Liver (tissue), 10 donors: ENCODE measurements at places on chromosomes 13 and 19. TPM values are rescaled to one million over a fixed set of nuclear protein-coding genes. Genes with fewer than 3 reads are reported as not detected.

DNA sequence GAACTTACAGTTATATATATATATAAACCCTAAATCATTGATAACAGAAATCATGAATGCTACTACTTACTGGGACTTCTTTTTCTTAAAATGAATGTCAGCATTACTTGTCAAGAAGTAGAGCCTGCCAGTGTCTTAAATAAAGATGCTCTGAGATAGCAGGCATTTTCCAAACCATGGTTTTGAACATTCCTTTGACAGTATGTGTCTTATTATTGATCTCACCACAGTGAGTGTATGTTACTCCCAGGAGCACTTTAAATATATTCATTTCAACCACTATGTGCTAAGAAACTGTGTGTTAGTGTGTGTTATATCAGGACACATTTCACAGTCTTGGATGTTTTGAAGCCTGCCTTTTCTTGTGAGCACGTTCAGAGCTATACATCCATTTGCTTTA, 28.2 kb downstream of the TNFRSF19 start:
- no peaks in the 10 kb centered on the region for H3K27me3 ChIP-seq
- H3K36me3 ChIP-seq: no peaks in the 10 kb centered on the region
- DNase-seq: no peak
- H3K27ac ChIP-seq: no peak overlapping the region

GRCh38 chr19:12723381-12723640, 421 bp downstream of the TNPO2 start:
- peaks cover 49% of the 10 kb centered on the region for H3K4me1 ChIP-seq
- DNase-seq: no peak
- H3K27me3 ChIP-seq: no peaks in the 10 kb centered on the region
- peak overlapping the region; percentile 14 for H3K27ac ChIP-seq
- H3K36me3 ChIP-seq: peaks cover 6% of the 10 kb centered on the region
- peak overlapping the region; percentile 73 for H3K4me3 ChIP-seq

DNA sequence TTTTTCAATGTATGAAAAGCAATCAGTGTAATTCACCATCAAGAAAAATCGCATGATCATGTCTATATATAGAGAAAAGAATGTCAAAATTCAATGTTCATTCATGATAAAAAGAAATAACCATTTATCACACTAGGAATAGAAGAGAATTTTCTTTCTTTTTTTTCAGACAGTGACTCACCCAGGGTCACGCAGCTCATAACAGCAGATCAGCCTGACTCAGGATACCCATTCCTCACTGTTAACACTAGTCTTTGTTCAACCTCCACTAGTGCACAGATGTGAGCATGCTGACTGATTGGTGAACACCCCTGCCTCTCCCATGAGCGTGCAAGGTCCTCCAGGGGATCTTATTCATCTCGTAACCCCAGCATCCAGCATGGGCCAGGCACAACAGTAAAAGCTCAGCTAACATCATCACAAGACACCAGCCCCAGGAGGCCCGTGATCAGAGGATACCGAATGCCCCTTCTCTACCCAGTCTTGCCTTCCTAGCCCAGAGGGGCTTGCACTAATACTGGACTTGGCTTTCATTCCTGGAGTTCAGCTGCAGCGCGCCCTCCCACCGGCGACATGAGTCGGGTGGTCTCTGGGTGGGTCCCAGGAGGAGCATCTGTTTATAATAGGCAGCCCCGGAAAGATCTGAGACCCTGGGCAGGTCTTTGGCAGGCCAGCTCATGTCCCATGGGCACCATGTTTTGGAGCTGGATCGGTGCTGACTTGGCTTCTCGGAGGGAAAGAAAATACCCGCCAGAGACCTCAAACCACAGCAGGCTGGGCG, 539.5 kb upstream of the SLC10A2 start:
- no peaks in the 10 kb centered on the region for H3K27me3 ChIP-seq
- no peaks in the 10 kb centered on the region for H3K36me3 ChIP-seq
- no peaks in the 10 kb centered on the region for H3K4me1 ChIP-seq
- no peak overlapping the region for H3K4me3 ChIP-seq
- DNase-seq: no peak

TEX101 gene
- not detected for total RNA-seq

- no peak overlapping the region for H3K4me3 ChIP-seq
- no peaks in the 10 kb centered on the region for H3K36me3 ChIP-seq
- peaks cover 6% of the 10 kb centered on the region for H3K4me1 ChIP-seq
- no peaks in the 10 kb centered on the region for H3K27me3 ChIP-seq
- DNase-seq: no peak
Observed at GRCh38 chr13:44874176-44874575, 115.1 kb downstream of the NUFIP1 start.

MBD3L3 gene
- not detected for total RNA-seq

SYNGR4 gene
- not detected for total RNA-seq

- H3K27ac ChIP-seq: no peak overlapping the region
- peaks cover 26% of the 10 kb centered on the region for H3K27me3 ChIP-seq
- no peak overlapping the region for H3K4me3 ChIP-seq
- H3K4me1 ChIP-seq: no peaks in the 10 kb centered on the region
- no peak for DNase-seq
Observed at GRCh38 chr13:27821566-27821965, 29.3 kb downstream of the GSX1 start.

- H3K36me3 ChIP-seq: no peaks in the 10 kb centered on the region
- DNase-seq: no peak
- no peaks in the 10 kb centered on the region for H3K4me1 ChIP-seq
- no peak overlapping the region for H3K4me3 ChIP-seq
- peak overlapping the region; percentile 68 for H3K27ac ChIP-seq
Observed at GRCh38 chr13:44363631-44364344, 9.8 kb upstream of the SERP2 start.

- DNase-seq: no peak
- H3K27ac ChIP-seq: peak overlapping the region; percentile 6
- H3K27me3 ChIP-seq: no peaks in the 10 kb centered on the region
- H3K4me1 ChIP-seq: peaks cover 71% of the 10 kb centered on the region
- peaks cover 14% of the 10 kb centered on the region for H3K36me3 ChIP-seq
Observed at GRCh38 chr19:4521170-4521887, 3.0 kb upstream of the PLIN4 start.

DNA sequence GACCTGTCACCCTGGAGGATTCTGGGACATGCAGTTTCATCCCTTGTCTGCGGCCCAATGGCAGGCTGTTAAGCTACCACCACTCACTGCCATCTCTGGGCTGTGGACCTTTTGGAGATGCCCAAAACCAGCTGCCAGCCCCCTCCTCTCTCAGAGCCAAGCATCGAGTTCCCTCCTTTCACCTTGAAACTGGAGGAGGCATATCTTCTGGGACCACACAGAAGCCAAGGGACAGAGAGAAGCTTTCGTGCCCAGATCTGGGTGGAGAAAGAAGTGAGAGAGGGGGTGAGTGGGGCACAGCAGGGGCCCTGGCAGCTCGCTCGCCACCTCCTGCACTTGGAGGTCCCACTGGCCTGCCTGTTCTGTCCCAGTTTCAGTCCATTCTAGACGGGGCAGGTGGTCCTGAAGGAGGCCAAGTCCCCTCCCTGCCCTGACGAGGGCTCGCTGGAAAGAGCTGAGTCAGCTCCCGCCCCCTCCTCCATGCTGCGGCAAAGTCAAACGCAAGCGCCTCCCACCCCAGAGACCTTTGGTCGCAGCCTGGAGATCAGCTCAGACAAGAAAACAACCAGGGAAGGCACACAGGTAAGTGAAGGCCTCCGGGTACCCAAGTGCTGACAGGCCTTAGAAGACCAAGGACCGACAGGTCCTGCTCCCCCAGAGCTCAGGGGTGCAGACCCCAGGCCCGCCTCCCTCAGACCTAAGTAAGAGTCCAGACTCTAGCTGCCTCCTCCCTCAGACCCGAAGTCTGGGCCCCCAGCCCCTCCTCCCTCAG, 3.8 kb downstream of the BCAT2 start:
- peak overlapping the region; percentile 87 for H3K27ac ChIP-seq
- peak overlapping the region; percentile 60 for H3K4me3 ChIP-seq
- H3K27me3 ChIP-seq: no peaks in the 10 kb centered on the region
- H3K36me3 ChIP-seq: no peaks in the 10 kb centered on the region
- peaks cover 46% of the 10 kb centered on the region for H3K4me1 ChIP-seq

TMEM150B gene
- total RNA-seq: 2.1 TPM

GRCh38 chr13:24074678-24075077, 85.8 kb upstream of the SPATA13 start:
- H3K27ac ChIP-seq: peak overlapping the region; percentile 98
- H3K36me3 ChIP-seq: no peaks in the 10 kb centered on the region
- no peaks in the 10 kb centered on the region for H3K27me3 ChIP-seq
- peaks cover 19% of the 10 kb centered on the region for H3K4me1 ChIP-seq
- H3K4me3 ChIP-seq: no peak overlapping the region
- DNase-seq: no peak

DNA sequence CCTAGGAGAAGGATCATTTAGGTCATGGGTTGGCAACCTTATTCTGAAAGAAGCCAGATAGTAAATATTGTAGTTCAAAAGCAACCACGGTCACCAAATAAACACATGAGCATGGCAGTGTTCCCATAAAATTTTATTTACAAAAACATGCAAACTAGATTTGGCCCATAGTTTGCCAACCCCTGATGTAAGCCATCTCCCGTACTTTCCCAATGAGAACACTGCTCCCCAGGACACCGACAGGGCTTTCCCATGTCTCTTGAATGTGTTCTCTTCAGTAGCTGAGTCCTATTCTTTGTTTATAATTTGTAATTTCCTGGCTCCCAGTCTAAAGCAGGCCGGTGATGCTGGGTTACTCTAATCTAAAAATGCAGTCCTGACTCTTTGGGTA, 239.6 kb downstream of the LHFPL6 start:
- no peak for DNase-seq
- H3K36me3 ChIP-seq: no peaks in the 10 kb centered on the region
- H3K4me1 ChIP-seq: no peaks in the 10 kb centered on the region
- peaks cover 4% of the 10 kb centered on the region for H3K27me3 ChIP-seq
- no peak overlapping the region for H3K4me3 ChIP-seq
- H3K27ac ChIP-seq: no peak overlapping the region

DNA sequence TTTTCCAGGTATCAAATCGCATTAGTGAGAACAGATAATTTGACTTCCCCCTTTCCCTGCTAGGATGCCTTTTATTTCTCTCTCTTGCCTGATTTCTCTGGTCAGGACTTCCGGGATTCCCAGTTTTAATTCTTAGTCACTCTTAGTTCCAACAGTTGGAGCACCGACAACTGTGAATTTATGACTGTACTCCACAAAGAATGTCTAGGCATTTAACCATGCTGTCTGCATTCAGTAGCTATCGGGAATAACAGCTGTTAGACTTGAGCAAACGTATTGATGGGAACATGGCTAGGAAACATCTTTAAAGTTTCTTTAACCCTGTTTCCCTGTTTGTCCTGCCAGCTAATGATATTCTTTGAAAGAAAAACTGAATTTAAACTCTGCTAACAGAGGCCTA, 14.1 kb upstream of the SPACA7 start:
- no peak overlapping the region for H3K27ac ChIP-seq
- no peak overlapping the region for H3K4me3 ChIP-seq
- H3K36me3 ChIP-seq: no peaks in the 10 kb centered on the region
- no peaks in the 10 kb centered on the region for H3K4me1 ChIP-seq

GRCh38 chr19:34722353-34722752, 11.7 kb upstream of the ZNF181 start:
- H3K36me3 ChIP-seq: no peaks in the 10 kb centered on the region
- DNase-seq: no peak
- no peak overlapping the region for H3K4me3 ChIP-seq

DNA sequence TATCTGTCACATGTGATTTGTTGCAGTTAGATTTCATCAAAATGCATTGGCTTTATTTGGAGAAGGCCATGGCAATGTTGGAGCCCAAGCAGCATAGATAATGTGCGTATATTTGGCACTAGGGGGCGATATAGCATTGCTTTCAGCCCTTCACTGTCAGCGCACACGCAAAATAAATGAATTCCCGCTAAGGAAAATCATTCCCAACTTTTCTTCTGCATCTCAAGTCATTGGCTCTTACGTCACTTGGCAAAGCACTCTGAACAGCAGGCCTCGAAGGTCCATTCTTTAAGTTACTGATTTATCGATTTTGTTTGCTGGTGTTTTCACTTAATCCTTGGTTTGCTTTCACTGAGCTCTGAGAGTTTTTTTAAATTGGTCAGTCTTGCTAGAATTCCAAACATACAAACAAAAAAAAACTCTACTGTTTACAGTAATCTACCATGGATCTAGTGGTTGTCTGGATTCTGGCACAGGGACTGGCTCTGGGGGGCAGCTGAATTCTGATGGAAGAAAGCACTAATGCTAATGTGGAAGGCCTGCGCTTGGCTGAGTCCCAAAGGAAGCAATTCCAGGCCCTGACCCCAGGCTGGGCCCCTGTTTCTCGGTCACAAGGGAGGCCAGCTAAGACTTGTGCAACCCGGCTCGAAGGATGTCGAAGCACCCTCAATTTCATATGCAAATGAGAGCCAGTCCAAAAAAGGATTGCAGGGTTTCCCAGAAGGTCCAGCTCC, 97.7 kb upstream of the IPO5 start:
- H3K4me1 ChIP-seq: no peaks in the 10 kb centered on the region
- no peak overlapping the region for H3K4me3 ChIP-seq

DNA sequence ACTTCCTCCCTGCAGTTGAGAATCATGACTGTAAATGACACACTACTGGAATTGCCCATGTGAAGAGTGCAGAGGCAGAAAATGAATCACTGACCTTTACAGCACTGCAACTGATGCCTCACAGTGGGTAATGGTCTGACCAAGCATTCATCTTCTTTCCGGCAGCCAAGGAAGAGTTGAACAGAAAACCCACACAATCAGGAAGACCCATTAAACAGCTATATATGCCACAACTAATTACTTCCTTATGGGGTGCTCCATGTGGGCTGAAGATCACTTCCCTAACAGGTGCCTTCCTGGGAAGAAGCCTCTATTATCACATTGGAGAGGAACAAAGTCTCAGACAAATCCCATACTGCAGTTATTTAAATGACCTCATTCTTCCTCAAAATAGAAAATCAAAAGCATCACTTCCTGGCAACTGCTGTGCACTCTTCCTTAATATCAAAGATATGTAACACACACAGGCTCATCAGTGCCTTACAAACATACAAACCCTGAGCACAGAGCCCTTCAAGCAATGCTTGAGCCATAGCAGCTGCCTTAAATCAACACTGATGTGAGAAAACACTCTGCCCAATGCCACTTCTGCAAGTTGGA, 45.8 kb downstream of the RUBCNL start:
- peak overlapping the region; percentile 28 for H3K27ac ChIP-seq
- no peaks in the 10 kb centered on the region for H3K27me3 ChIP-seq
- no peaks in the 10 kb centered on the region for H3K36me3 ChIP-seq
- DNase-seq: no peak
- H3K4me1 ChIP-seq: no peaks in the 10 kb centered on the region
- H3K4me3 ChIP-seq: no peak overlapping the region

DNA sequence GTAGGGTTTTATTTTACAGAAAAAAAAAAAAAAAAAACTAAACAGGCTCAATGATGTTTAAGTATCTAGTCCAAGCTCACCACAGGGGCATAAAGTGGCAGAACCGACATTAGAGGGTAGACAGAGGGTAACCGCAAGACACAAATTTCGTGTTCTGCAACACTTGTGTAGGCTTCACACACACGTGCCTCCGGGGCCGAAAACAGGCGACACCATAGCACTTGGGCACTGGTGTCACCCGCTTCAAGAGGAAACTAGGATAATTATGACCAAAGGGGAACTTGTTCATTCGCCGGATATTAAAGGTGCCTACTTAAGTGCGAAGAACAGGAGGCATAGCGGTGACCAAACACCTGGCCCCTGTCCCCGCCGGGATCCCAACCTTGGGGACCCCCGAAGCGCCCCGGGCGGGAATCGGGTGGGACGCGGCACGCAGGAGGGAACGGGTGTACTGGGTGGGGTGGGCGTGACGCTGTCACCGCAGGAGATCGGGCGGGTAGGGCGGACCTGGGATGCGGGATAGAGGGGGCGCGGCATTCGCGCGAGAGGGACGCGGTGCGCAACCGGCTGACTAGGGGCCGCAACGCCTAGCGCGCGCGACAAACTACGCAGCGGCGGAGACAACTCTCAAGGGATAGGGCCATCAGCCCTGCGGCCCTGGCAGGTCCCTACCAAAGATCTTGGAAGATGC, 558 bp downstream of the MZT1 start:
- H3K36me3 ChIP-seq: no peaks in the 10 kb centered on the region
- DNase-seq: peak; percentile 78
- H3K4me3 ChIP-seq: peak overlapping the region; percentile 96
- peak overlapping the region; percentile 17 for H3K27ac ChIP-seq
